SK-N-SH (cell line): ENCODE measurements at places on chromosomes 1 and 21.
A peak's percentile ranks its signal among the peaks of the same experiment; 100 is the strongest.

- H3K4me3 ChIP-seq = no peak overlapping the region
- no peak overlapping the region for H3K27ac ChIP-seq
- H3K27me3 ChIP-seq = no peaks in the 10 kb centered on the region
- peaks cover 19% of the 10 kb centered on the region; the same call in 1 of the 2 replicates for H3K4me1 ChIP-seq
- H3K36me3 ChIP-seq = peaks cover 36% of the 10 kb centered on the region; the same call in 1 of the 2 replicates
Measured at GRCh38 chr1:228146417-228147150, 3.1 kb upstream of the GJC2 start.

DNA sequence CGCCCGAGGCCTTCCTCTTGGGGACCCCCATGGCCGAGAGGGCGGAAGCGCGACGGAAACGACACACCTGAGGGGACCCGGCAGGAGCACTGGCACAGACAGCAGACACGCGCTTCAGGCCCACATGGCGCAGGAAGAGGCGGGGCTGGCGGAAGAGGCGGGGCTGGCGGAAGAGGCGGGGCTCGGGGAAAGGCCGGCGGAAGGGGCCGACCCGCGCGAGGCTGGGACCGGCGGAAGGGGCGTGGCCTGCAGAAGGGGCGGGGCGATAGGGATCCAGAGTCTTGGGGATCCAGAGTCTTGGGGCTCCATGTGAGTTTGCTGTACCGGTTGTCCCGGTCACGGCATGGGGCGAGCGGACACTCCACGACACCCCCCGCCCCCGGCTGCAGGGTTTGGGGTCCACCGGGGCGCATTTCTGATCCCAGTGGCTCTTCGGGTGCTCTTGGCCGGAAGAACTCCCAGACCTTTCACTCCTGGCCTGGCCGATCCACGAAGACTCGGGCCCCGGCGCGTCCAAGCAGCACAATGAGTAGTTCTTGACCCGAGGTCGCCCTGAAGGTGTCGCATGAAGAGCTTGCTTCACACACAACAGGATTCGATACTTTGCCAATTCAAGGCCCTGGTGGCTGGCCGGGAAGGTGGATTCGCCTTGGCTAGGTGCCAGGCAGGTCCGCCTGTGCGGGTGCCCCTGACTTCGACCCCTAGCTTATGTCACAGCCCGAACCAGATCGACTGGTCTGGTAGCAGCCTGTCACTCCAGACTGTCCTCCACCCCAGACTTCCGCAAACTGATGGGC is at the start of gene URB1:
URB1 (minus strand) TSS at position 133 of the 797 bp plus-strand sequence; CDS start at position 31, 102 bp downstream.
- DNase-seq = peak; percentile 98
- no peaks in the 10 kb centered on the region for H3K27me3 ChIP-seq
- H3K4me1 ChIP-seq = peaks cover 5% of the 10 kb centered on the region; the same call in 1 of the 2 replicates
- H3K36me3 ChIP-seq = peaks cover 4% of the 10 kb centered on the region
- peak within 1 kb of the TSS; percentile 88 for H3K27ac ChIP-seq
- peak within 1 kb of the TSS; percentile 98 for H3K4me3 ChIP-seq

- H3K4me3 ChIP-seq = no peak overlapping the region
- H3K36me3 ChIP-seq = no peaks in the 10 kb centered on the region
- no peak for DNase-seq
- H3K27ac ChIP-seq = no peak overlapping the region
- H3K27me3 ChIP-seq = no peaks in the 10 kb centered on the region
Measured at GRCh38 chr1:208254862-208255261, 10.7 kb upstream of the PLXNA2 start.

DNA sequence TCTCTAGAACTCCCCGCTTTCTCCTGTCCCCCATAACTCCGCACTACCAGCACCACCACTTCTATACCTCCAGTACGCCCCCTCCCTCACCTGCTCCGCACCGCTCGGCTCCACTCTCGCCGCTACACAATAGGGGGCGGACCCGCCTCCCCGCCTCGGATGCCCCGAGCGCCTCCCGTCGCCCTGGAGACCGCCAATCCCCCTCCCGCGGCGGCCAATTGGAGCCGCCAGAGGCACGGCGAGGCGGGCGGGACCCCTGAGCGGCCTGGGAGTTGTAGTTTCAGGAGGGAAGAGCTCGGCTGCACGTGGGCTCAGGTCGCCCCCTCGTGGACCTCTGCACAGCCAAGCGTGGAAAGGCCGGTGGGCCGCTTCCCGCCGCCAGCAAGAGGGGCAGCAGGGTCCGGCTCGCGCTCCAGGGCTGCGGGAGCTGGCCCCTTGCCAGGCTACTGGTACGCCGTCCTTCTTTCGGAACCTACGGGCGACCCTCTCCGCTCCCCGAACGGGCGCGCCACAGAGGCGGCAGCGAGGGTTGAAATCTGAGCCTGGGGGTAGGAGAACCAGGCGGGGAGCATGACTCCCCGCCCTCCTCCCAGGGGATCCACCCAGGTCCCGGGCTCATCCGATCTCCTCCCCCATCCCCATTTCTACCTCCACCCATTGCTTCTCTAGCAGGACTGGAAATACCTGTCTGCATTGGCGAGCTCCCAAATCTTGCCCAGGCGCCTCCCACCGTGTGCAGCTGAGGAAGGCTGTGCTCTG is at the start of gene IGSF9:
IGSF9 (minus strand) TSS at position 131 of the 759 bp plus-strand sequence. CDS start 2,159 bp downstream, outside the sequence.
- H3K27ac ChIP-seq = no peak within 1 kb of the TSS; the same call in 1 of the 2 replicates
- H3K27me3 ChIP-seq = no peaks in the 10 kb centered on the region; the same call in 1 of the 2 replicates
- no peaks in the 10 kb centered on the region for H3K4me1 ChIP-seq

GRCh38 chr1:19814681-19815503 is at the start of gene RNF186:
Gene RNF186 (minus strand): TSS chr1:19815283. CDS start chr1:19815101, 182 bp downstream.
- H3K36me3 ChIP-seq = no peaks in the 10 kb centered on the region
- DNase-seq = no peak
- no peak within 1 kb of the TSS for H3K4me3 ChIP-seq
- H3K27ac ChIP-seq = no peak within 1 kb of the TSS
